Left hindlimb (tissue), 1 donor: ENCODE measurements at places on chromosomes 4 and X.

DNA sequence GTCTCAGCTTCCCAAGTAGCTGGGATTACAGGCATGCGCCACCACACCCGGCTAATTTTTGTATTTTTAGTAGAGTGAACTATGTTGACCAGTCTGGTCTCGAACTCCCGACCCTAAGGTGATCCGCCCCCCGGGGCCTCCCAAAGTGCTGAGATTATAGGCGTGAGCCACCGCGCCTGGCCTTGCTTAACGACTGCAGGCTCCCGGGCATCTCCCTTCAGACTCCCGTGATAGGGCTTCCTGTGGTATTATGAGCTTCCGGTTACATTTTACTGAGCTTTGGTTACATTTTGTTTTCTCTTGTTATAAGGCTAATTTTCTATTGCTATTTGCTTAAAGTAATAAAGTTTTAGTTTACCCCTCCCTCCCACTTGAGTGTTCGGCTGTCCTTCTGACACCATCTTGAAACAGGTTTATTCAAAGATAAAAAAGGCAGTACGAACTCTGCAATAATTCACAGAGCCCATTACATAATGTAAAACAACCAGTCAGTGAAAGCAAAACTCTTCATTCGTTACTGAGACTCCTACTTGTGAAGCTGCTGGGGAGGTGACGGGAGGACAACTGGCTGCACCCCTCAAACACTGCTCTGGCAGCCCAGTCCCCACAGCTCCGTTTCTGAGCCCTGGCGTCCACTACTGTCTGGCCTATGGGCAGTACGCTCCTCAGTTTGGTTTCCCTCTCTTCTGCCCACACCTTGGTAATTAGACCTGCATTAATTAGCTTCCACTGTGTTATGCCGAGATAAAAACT, 795.7 kb upstream of the SLIT2 start:
- no peak for DNase-seq

- no peak for DNase-seq
Measured at GRCh38 chrX:100090931-100091330, 319.1 kb downstream of the PCDH19 start.

- DNase-seq: no peak
Measured at GRCh38 chr4:188839704-188840103, 700.5 kb downstream of the TRIML1 start.

GRCh38 chr4:101871962-101872676, 81.6 kb downstream of the BANK1 start:
- no peak for DNase-seq

DNA sequence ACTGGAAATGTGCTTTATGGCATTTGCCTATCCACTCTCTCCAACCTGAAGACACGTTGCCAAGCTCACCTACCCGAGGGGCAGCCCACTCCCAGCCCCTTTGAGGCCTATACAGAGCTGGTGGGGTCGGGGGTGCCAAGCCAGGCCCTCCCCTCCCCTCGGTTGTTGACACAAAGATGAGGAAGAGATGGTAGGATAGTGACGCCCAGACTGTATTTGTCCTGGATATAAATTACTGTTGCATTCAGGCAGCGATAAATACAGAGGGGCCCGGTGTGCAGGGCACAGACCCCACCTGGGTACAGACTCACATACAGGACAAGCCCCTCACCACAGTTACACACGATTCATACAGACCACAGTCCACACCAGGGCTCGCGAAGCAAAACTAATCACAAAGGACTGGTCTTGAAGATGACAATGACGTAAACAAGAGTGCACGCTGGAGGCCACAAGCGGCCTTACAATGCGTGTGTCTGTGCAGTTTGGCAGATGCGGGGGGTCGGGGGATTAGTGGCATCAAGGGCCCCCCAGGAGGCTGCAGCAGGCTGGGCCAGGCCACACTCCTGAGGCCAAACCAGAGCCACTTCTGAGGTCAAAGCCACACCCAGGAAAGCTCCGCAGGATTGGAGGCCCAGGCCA, 14.6 kb downstream of the DGKQ start:
- DNase-seq: peak; percentile 34

DNA sequence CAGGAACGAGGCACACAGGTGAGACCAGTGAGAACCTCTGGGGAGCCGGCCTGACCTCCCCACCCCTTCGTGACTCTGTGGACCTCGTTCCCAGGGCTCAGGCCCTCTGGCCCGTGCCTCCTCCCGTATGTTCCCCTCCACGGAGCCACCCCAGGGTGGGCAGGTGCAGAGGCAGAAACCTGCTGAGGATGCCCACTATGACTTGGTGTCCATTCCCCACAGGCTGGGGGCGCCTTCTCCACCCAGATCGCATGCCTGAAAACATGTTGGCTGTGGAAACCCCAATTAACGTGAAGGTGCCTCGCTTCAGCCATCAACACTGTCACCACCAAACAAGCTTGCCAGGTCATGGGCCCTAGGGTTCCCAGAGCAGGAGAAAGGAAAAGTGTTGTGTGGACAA, 27.0 kb downstream of the BLOC1S4 start:
- DNase-seq: no peak

DNA sequence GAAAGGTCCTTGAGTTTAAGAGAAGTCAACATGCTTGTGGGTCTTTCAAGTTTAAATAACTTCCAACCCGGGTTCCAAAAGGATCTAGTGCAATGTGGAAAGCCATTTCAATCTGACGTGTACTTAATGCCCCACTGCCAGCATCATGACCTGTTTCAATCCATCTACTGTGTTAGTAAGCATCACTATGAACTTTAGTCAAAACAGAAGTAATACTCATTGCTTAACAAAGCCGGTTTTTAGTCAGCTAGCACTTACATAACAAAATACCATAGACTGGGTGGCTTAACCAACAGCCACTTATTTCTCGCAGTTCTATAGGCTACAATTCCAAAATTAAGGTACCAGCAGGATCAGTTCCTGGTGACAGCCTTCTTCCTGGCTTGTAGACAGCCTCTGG, 677.5 kb downstream of the DMD start:
- DNase-seq: no peak

DNA sequence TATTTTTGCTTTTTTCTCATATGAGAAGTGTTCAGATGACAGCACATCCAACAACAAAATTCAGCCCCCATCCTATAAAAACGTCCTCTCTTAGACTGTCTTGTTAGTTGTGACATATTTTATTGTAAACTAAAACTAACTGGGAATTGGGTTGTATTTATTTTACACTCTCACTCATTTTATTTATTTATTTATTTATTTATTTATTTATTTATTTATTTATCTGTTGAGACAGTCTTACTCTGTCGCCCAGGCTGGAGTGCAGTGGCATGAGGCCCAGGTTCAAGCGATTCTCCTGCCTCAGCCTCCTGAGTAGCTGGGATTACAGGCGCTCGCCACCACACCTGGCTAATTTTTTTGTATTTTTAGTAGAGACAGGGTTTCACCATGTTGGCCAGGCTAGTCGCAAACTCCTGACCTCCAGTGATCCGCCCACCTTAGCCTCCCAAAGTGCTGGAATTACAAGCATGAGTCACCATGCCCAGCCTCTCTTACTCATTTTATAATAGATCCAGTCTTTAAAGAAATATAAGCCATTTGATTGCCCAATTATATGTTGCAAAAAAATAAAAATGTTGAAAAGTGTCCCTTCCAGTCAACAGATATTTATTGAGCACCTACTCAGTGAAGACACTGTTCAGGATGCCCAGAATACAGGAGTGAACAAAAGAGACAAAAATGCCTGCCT, 44.6 kb downstream of the PALLD start:
- DNase-seq: no peak

GRCh38 chr4:10599574-10599973, 85.0 kb downstream of the CLNK start:
- DNase-seq: no peak

DNA sequence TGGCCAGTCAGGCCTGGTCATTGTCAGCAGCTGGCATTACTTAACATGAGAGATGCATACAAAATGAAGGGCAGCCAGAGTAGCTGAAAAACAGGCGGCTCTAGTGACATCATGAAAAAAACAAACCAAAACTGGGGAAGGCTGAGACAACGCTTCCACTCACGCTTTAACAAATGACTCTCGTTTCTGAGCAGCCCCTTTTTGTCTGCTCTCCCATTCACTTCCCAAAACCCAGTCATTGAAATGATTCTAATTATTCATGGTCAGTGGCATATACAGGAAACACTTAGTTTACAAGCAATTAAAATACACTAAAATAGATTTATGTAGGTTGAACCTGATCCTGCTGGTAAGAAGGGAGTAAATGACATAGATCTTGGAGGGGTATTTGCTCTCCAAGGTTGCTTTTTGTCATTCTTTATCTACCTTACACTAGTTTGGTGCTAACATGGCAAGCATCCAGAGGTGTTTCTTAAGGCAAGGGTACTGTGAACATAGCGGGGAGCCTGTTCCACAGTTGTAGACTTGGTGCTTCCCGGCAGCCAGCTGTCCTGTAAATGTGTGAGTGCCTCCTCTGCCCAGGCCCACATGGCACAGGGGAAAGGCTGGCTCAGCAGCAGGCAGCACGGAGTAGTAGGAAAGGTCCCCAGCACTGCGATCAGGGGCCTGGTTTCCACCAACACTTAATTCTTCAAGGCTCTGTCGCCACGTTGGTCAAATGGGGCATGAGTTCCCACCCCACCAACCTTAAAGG, 61.2 kb upstream of the CITED1 start:
- DNase-seq: no peak

GRCh38 chr4:153549405-153549804, 83.2 kb downstream of the TMEM131L start:
- DNase-seq: no peak

GRCh38 chr4:56531823-56532222, 26.2 kb downstream of the ARL9 start:
- DNase-seq: no peak

- no peak for DNase-seq
Measured at GRCh38 chr4:73021634-73022033, 47.9 kb downstream of the COX18 start.

DNA sequence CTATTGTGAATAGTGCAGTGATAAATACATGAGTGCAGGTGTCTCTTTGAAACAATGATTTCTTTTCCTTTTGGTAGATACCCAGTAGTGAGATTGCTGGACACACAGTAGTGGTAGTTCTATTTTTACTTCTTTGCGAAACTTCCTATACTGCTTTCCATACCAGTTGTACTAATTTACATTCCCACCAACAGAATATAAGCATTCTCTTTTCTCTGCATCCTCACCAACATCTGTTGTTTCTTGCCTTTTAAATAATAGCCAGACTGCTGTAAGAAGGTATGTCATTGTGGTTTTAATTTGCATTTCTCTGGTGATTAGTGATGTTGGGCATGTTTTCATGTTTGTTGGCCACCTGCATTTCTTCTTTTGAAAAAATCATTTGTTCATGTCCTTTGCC, 105.9 kb downstream of the COL4A6 start:
- no peak for DNase-seq

DNA sequence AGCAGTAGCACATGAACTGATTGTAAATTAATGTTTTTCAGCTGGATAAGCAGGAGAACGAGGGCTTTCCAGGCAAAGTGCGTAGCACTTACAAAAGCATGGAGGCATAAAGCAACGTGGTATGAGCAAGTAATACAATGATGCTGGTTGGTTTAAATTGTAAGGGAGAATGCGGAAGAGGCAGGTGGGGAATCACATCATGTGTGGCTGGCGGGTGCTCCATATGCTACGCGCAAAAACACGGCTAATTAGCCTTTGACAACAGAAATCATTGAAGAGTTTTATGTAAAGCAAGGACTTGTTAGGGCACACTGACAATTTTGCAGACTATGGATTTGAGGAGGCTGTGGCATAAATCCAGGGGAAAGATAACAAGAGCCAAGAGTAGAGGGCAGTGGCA, 14.6 kb downstream of the SYTL4 start:
- DNase-seq: no peak

GRCh38 chr4:132910229-132910748, 238.8 kb upstream of the PCDH10 start:
- no peak for DNase-seq

GRCh38 chrX:97074400-97074799, 190.7 kb downstream of the RPA4 start:
- DNase-seq: no peak

DNA sequence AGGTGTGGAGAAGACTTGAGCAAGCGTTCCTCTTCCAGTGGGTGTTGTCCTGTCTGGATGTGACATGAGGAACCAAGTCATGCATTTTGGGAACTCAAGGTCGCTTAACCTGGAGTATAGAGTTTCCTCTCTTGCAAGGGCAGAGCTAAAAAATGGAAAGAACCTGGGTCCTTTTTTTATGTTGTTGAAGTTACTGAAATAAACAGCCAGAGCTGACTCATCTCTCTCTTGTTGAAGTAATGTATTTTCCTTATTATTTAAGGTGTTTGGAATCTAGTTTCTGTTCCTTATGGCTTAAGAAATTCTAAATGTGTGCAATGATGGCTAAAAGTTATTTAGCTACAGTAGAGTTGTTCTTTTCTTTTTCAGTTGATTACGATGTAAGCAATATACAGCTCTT, 314.5 kb downstream of the CAMK2D start:
- no peak for DNase-seq

GRCh38 chr4:156247470-156247869, 293.8 kb upstream of the CTSO start:
- DNase-seq: no peak
